ENCODE measurements at places on chromosomes 2 and 18. TPM values are rescaled to one million over a fixed set of nuclear protein-coding genes. Genes with fewer than 3 reads are reported as not detected.

GRCh38 chr2:216287251-216287650 is 85.0 kb downstream of the MARCHF4 start:
- peak; percentile 33 for DNase-seq

SCN7A gene
- 0.32 TPM for total RNA-seq

DNA sequence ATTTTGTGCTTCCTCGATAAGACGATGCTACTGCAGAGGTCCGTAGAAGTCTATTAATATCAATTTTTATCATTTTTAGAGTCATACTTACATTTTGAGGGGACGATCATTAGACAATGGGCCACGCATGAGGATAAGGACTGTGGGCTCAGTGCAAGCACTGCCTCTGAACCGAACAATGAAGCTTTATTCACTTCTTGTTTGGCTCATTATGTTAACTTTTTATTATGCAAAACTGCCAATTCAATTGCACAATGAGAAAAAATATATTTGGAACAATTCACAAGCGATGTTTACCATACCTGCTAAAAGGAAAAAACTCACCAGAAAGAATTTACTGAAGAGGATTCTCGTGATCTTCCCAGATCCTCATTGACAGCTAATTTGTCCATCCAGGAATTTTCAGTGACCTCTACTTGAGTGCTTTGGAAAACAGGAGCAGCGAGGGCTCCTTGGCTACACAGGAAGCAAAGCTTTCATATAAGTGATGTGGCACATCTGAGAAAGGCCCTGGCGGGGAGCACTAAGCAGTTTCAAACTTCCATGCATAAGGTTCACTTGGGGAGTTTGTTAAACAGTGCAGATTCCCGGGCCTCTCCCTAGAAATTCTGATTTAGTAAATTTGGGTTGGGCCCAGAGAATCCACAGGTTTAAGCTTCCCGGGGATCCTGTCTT is 13.3 kb upstream of the CAPN13 start:
- DNase-seq = no peak

IL36B gene
- not detected for total RNA-seq

GALNT13 gene
- total RNA-seq = 1.7 TPM

ALPP gene
- total RNA-seq = not detected

MC2R gene
- not detected for total RNA-seq

ACMSD gene
- total RNA-seq = not detected

DNA sequence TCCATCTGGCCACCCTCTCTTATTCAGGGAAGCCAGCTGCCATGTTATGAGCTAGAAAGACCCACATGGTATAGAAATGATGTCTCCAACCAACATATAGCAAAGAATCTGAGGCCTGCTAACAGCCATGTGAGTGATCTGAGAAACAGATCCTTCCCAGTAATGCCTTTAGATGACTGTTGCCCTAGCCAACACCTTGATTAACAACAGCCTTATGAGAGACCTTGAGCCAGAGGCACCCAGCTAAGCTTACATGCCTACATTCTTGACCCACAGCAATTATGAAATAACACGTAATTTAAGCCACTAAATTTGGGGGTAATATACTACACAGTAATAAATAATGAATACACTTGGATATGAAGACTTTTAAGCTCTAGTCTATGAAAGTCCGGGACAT is 13.0 kb downstream of the KANSL1L start:
- DNase-seq = no peak

All from fibroblast of villous mesenchyme (primary cell).